Pericardium fibroblast (primary cell): ENCODE measurements at places on chromosomes 12 and 14. TPM values are rescaled to one million over a fixed set of nuclear protein-coding genes. Genes with fewer than 3 reads are reported as not detected.

The FAIM2 gene
- 4.0 and 21.1 TPM in 2 replicates for total RNA-seq

The RALGAPA1 gene
- 14.5 and 34.3 TPM in 2 replicates for total RNA-seq

The LTB4R2 gene
- 1.5 and 6.7 TPM in 2 replicates for total RNA-seq

The DIO2 gene
- 0.09 and 0.23 TPM in 2 replicates for total RNA-seq

The SPTB gene
- under 0.01 TPM in 1 of 2 replicates, not detected in the other for total RNA-seq

The KRT6A gene
- total RNA-seq, result 0.17 and 1.4 TPM in 2 replicates
